ENCODE measurements at places on chromosomes 6 and 20. TPM values are rescaled to one million over a fixed set of nuclear protein-coding genes. Genes with fewer than 3 reads are reported as not detected.

The CDK19 gene
- total RNA-seq, result 10.3 TPM

The TBXT gene
- not detected for total RNA-seq

The LRRC73 gene
- total RNA-seq, result under 0.01 TPM

The MAP7 gene
- total RNA-seq, result 1.3 TPM

The NFKBIE gene
- 12.2 TPM for total RNA-seq

The ADGRG6 gene
- total RNA-seq, result 33.2 TPM

The ZC2HC1B gene
- total RNA-seq, result not detected

The STX11 gene
- 0.97 TPM for total RNA-seq

The GATA5 gene
- not detected for total RNA-seq

The PI16 gene
- under 0.01 TPM for total RNA-seq

The KCNQ2 gene
- total RNA-seq, result not detected

The PIM1 gene
- total RNA-seq, result 22.9 TPM

The LZTS3 gene
- 13.8 TPM for total RNA-seq

The PRSS16 gene
- under 0.01 TPM for total RNA-seq

The PEX7 gene
- total RNA-seq, result 7.4 TPM

The ARFGEF3 gene
- under 0.01 TPM for total RNA-seq

The TRERF1 gene
- total RNA-seq, result 6.5 TPM

The TFEB gene
- total RNA-seq, result 3.0 TPM

The MOCS1 gene
- 10.8 TPM for total RNA-seq

The TAP2 gene
- total RNA-seq, result 20.6 TPM

The SYNGAP1 gene
- total RNA-seq, result 6.4 TPM

The BNIP5 gene
- total RNA-seq, result not detected

The VSX1 gene
- not detected for total RNA-seq

The ZFP57 gene
- total RNA-seq, result not detected

The SLC22A3 gene
- total RNA-seq, result 1.3 TPM

The LKAAEAR1 gene
- total RNA-seq, result under 0.01 TPM

The NPEPL1 gene
- 23.7 TPM for total RNA-seq

The SYCP2 gene
- 3.0 TPM for total RNA-seq

The HEY2 gene
- 0.32 TPM for total RNA-seq

The TRIM31 gene
- total RNA-seq, result not detected

The TMEM200A gene
- total RNA-seq, result 47.7 TPM

The LRRN4 gene
- total RNA-seq, result under 0.01 TPM

The PBOV1 gene
- total RNA-seq, result not detected

The GSTA2 gene
- not detected for total RNA-seq

The OR2J3 gene
- not detected for total RNA-seq

The HLA-DQB1 gene
- total RNA-seq, result not detected
